ENCODE measurements at places on chromosomes 1 and 21. TPM values are rescaled to one million over a fixed set of nuclear protein-coding genes. Genes with fewer than 3 reads are reported as not detected.

Gene SYTL1
- total RNA-seq, result 41.4 TPM

Gene GPR153
- 15.3 TPM for total RNA-seq

Gene RUNX3
- total RNA-seq, result 2.7 TPM

Gene ADORA1
- 1.6 TPM for total RNA-seq

Gene SLC1A7
- total RNA-seq, result 0.44 TPM

Gene HPDL
- 0.20 TPM for total RNA-seq

Gene NIBAN1
- total RNA-seq, result 54.3 TPM

Gene VCAM1
- 10.2 TPM for total RNA-seq

Gene MEF2D
- 45.4 TPM for total RNA-seq

Gene INAVA
- 5.5 TPM for total RNA-seq

Gene C1QB
- total RNA-seq, result 611 TPM

Gene SLC9C2
- total RNA-seq, result 0.35 TPM

Gene FAM167B
- 16.8 TPM for total RNA-seq

Gene GCSAML
- total RNA-seq, result 0.32 TPM

Gene TTC22
- 4.8 TPM for total RNA-seq

Gene NAV1
- total RNA-seq, result 37.9 TPM

Gene TDRD5
- total RNA-seq, result 0.16 TPM

Gene PADI1
- total RNA-seq, result not detected

Gene GJA4
- total RNA-seq, result 26.1 TPM

Gene HCRTR1
- total RNA-seq, result not detected

Gene CIART
- total RNA-seq, result 3.9 TPM

Gene SORT1
- 123 TPM for total RNA-seq

Gene RXFP4
- not detected for total RNA-seq

Gene KLHL21
- total RNA-seq, result 29.2 TPM

Gene NHLH1
- total RNA-seq, result 0.09 TPM

Gene TCHH
- 0.16 TPM for total RNA-seq

Gene DAB1
- total RNA-seq, result 0.79 TPM

Gene WASF2
- total RNA-seq, result 138 TPM

Gene FNDC5
- total RNA-seq, result not detected

All from left lung (tissue), 14 donors.